Epithelial cell of alveolus of lung (primary cell): ENCODE measurements at places on chromosomes 4 and X. TPM values are rescaled to one million over a fixed set of nuclear protein-coding genes. Genes with fewer than 3 reads are reported as not detected.

The FGFR3 gene
- 0.88 and 1.4 TPM in 2 replicates for total RNA-seq

The OTUD6A gene
- total RNA-seq: not detected in 2 replicates

The GPR143 gene
- total RNA-seq: 3.6 TPM in 1 of 2 replicates, not detected in the other

The FAAH2 gene
- total RNA-seq: 0.26 and 3.3 TPM in 2 replicates

The SLC35A2 gene
- total RNA-seq: 27.7 and 39.3 TPM in 2 replicates

The GUCY1A1 gene
- total RNA-seq: 0.39 and 4.2 TPM in 2 replicates

The TMEM271 gene
- not detected in 2 replicates for total RNA-seq

The KIAA1210 gene
- not detected in 2 replicates for total RNA-seq

The RENBP gene
- 0.52 and 3.3 TPM in 2 replicates for total RNA-seq

The MMRN1 gene
- 0.13 and 0.24 TPM in 2 replicates for total RNA-seq

The GDPD2 gene
- total RNA-seq: not detected in 2 replicates

The NPY2R gene
- total RNA-seq: not detected in 2 replicates

The PAGE3 gene
- total RNA-seq: not detected in 2 replicates

The ADGRL3 gene
- total RNA-seq: 5.3 and 27.1 TPM in 2 replicates

The DMP1 gene
- total RNA-seq: not detected in 2 replicates

The KIT gene
- 1.0 and 7.3 TPM in 2 replicates for total RNA-seq

The RRAGB gene
- total RNA-seq: 4.5 and 13.1 TPM in 2 replicates

The FAM236C gene
- not detected in 2 replicates for total RNA-seq

The PPP2R2C gene
- 0.26 TPM in 1 of 2 replicates, not detected in the other for total RNA-seq

The ART3 gene
- total RNA-seq: 1.0 TPM in 1 of 2 replicates, not detected in the other

The BCAP31 gene
- 76.3 and 111 TPM in 2 replicates for total RNA-seq

The TLR10 gene
- 0.13 TPM in 1 of 2 replicates, not detected in the other for total RNA-seq

The AADAT gene
- total RNA-seq: 7.5 TPM in 2 replicates

The POF1B gene
- not detected in 2 replicates for total RNA-seq

The DLG3 gene
- total RNA-seq: 14.7 and 26.3 TPM in 2 replicates

The SYN1 gene
- total RNA-seq: 0.80 and 3.5 TPM in 2 replicates

The USP26 gene
- total RNA-seq: not detected in 2 replicates
